ENCODE measurements at places on chromosomes 2 and 18. TPM values are rescaled to one million over a fixed set of nuclear protein-coding genes. Genes with fewer than 3 reads are reported as not detected.

FBXO41 gene
- 1.1 TPM for total RNA-seq

GRHL1 gene
- 0.36 TPM for total RNA-seq

CD207 gene
- total RNA-seq, result not detected

RHBDD1 gene
- 11.0 TPM for total RNA-seq

SLC39A10 gene
- 44.2 TPM for total RNA-seq

KCNS3 gene
- 44.5 TPM for total RNA-seq

SLC30A3 gene
- not detected for total RNA-seq

OXER1 gene
- not detected for total RNA-seq

GRCh38 chr2:108228537-108228936 lies 11.2 kb upstream of the SULT1C3 start:
- DNase-seq, result no peak

DNA sequence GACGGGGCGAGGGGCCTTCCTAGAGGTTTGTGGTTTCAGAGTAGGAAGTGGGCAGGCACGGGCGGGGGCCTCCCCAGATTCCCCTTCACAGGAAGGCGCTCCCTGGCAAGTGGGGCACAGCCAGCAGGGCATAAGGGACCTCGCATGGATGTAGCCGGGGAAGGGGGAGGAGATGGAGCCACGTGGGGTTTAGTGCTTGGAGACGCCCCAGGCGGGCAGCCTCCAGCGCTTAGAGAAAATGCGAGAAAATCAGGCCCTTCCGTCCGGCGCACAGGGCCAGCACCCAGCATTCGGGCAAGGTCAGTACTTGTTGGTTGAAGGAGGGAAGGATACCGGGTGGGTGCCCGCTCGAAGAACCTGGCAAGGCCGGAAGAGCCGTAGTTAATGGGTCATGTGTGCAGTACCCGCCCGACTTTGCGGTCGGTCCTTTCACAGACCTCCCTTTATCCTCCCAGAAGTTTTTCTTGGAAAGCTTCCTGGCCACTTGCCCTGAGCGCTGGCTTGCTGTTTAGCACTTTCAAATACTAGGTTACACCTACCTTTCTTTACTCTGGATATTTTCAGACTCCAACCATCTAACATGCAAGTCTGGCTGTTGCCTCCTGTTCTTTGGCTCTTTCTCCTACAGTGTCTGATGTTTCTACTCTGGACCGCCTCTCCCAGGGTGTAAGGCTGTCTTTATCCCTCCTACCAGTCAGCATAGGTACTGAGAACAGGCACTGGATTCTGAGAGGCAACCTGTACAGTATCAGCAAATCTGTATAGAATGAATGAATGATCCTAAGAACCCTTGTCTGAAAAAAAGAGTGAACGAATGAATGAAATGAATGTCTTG lies 78.1 kb downstream of the CIB4 start:
- DNase-seq, result peak; percentile 78

DNA sequence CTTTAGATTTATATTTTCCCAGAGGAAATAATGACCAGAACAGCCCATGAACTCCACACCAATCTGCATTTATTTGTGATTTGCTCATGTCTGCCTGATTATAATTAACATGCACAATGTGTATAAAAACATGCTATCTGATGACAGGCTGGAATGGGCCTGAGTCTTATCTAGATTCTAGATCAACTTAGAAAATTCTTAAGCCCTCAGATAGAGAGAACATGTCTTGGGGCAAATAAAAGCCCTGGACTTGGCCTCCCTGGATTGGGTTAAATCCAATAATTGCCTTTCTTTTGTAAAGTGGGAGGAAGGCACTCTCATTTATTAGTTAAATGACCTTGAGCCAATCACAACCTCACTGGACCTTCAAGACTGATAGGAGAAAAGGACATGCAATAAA lies 61.8 kb downstream of the EVA1A start:
- DNase-seq, result peak; percentile 49

GRCh38 chr2:161321944-161322648 lies 13.9 kb downstream of the PSMD14 start:
- DNase-seq, result no peak

DNA sequence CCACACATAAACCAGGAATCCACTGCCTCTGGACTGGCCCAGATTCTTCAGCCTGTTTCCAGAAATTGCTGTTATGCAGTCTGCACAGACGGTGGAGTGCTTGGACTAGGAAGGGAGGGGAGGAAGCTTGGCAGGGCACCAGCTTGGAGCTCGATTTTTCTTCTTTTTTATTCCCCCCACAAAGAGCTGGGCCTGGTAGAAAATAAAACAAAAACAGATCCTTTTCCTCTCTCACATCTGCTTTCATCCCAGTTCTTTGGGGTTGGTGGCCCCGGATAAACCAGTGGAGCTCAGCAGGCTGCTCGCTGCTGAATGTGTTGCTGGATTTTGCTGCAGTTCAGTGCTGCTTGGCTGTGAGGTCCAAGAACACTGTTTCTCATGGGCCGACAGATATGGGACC lies 16.0 kb downstream of the LRRTM1 start:
- no peak for DNase-seq

- peak; percentile 95 for DNase-seq
These were observed 533.7 kb upstream of the TNP1 start for GRCh38 chr2:217393585-217394032.

- DNase-seq, result no peak
These were observed 88.1 kb downstream of the ASXL2 start for GRCh38 chr2:25790074-25790790.

- no peak for DNase-seq
These were observed 290.2 kb downstream of the SOX11 start for GRCh38 chr2:5982193-5982902.

GRCh38 chr2:152161598-152161997 lies 14.0 kb downstream of the STAM2 start:
- DNase-seq, result no peak

GRCh38 chr2:68799140-68800026 lies 64.8 kb downstream of the ARHGAP25 start:
- peak; percentile 8 for DNase-seq

GRCh38 chr2:28591711-28592335 lies 96.0 kb downstream of the PLB1 start:
- no peak for DNase-seq

DNA sequence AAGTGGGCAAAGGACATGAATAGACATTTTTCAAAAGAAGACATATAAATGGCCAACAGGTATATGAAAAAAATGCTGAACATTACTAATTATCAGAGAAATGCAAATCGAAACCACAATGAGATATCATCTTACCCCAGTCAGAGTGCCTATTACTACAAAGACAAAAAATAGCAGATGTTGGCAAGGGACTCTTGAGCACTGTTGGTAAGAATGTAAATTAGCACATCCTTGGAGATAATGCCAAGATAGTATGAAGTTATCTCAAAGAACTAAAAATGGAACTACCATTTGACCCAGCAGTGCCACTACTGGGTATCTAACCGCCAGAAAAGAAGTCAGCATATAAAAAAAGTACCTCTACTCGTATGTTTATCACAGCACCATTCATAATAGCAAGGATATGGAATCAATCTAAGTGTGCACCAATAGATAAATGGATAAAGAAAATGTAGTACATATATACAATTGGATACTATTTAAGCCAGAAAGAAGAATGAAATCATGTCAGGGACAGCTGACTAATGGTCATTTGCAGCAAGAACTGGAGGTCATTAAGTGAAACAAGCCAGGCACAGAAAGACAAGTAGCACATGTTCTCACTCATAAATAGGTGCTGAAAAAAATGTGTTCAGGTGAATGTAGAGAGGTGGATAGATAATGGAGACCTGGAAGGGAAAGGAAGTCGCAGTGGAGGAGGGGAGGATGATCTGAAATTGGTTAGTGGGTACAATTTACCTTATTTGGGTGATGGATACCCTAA lies 141.7 kb upstream of the B3GNT2 start:
- no peak for DNase-seq

- DNase-seq, result no peak
These were observed 29.9 kb upstream of the SCYGR2 start for GRCh38 chr2:227568852-227569169.

DNA sequence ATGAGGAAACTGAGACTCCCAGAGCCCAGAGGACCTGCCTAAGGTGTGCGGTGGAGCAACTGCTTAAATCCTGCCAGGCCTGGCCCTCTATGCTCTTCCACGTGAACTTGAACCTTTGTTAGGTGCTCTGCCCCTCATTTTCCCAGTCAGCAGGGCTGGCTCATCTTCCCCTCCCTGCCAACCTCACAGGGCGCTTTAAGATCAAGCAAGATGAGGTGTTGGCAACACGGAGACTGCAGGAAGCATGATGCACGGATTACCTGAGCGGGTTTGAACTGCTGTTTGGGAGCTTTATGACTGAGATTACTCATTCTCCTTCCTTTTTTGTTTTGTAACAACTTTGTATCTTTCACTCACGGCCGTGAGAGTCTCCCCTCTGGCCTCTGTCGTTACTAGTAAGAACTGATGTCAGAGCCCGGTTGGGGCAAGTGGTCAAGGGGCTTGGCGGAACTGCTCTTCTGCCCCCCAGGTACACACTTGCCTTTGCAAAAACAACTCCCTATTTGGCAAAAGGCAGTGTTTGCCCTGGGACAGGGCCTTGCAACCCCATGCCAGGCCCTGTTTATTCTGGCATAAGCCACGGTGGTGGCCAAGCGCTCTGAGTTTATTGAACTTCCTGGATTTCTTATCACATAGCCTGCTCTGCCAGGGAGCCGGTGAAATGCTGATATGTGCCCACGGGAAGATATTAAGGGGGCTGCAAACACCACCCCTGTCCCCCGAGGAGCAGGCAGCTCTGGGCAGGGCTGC lies 127.8 kb downstream of the INHBB start:
- no peak for DNase-seq

- no peak for DNase-seq
These were observed 67.4 kb downstream of the MEP1B start for GRCh38 chr18:32257084-32257785.

- no peak for DNase-seq
These were observed 185.3 kb downstream of the PARD3B start for GRCh38 chr2:204730603-204731002.

GRCh38 chr2:222424276-222424728 lies at the start of gene SGPP2:
SGPP2 (plus strand) TSS chr2:222424543; CDS start chr2:222424603, 60 bp downstream.
- DNase-seq, result no peak

DNA sequence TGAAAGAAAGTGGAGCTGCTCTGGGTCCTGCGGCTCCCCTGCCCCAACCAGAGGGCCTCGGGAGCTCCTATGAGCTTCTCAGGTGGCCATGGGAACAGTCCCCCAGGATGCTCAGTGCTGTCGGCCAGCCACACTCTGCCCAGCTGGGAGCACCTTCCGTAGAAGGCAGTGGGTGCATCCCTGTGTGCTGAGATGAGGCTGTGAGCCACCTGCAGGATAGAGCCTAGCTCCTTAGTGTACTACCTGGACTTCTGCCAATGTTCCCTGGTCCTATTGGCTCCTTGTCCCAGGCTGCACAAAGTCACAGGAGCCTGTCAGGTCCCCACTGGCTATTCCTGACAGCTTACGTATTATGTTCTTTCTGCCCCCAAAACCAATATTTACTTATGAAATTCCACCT lies 16.1 kb downstream of the PRELID3A start:
- DNase-seq, result no peak

DNA sequence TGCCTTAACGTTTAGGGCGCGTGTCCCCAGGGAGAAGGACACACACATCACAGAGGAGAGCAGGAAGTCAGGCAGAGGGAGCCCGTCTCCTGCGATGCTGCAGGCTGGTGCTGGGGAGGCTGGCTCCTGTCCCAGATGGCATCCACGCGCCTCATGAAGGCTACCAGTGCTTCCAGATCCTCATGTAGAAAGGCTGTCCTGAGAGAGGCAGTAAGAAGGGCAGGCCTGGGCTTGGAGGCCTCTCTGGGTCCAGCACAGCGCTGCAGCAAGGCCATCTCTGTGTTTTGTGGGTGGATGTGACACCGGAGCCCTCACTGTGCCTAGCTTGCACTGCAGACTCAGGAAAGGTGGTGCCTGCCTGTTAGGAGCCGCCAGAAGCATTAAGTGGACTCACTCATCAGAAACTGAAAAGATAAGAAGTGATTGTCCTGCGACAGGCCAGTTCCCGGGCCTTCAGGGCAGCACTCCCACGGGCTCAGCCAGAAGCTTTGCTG lies 62.7 kb downstream of the FAM168B start:
- DNase-seq, result no peak

DNA sequence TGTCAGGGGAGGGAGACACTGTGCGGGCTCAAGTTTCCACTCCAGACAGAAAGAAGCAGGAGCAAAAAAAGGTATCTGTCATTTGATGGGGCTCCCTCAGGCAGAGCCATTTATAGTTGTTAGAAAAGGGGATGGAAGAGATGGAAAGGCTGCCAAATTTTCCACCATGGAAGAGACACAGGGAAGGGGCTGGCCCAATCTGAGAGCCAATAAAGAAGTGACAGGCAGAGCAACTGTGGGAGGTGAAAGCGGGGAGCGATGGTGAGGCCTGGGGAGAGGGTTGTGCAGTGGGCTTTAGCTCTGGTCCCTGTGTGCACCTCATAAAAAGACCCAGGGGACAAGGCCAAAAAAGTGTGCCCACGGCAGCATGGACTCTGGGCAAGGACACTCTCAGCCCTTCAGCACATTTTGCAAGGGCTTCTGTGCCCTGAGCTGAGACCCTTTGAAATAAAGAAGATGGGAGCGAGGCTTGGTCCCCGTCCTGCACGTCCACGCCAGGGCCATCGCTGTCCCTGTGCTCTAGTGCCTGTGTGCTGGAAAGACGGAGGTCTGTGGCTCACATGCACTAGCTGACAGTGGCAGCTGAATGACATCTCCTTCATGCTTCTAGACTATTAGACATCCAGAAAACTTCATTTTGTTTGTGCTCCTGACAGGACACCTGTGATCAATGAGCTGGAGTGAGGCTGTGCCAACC lies 456.7 kb upstream of the HS6ST1 start:
- no peak for DNase-seq

DNA sequence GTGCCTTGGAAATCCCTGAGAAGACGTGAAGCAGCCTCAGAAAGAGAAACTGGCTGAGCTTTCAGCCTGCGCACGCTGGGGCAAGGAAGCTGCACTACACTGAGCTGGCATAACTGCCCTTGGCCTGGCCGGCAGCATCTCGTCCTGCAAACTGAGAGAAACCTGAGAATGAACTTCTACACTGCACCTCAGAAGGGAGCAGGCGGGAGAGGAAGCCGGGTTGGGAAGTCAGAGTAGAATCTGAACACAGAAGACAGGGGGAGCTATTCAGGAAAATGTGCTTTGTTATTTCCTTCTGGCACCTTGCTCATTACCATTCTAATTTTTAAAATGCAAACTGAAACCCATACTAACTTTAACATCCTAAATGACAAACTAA lies 70.9 kb downstream of the ZEB2 start:
- no peak for DNase-seq

DNA sequence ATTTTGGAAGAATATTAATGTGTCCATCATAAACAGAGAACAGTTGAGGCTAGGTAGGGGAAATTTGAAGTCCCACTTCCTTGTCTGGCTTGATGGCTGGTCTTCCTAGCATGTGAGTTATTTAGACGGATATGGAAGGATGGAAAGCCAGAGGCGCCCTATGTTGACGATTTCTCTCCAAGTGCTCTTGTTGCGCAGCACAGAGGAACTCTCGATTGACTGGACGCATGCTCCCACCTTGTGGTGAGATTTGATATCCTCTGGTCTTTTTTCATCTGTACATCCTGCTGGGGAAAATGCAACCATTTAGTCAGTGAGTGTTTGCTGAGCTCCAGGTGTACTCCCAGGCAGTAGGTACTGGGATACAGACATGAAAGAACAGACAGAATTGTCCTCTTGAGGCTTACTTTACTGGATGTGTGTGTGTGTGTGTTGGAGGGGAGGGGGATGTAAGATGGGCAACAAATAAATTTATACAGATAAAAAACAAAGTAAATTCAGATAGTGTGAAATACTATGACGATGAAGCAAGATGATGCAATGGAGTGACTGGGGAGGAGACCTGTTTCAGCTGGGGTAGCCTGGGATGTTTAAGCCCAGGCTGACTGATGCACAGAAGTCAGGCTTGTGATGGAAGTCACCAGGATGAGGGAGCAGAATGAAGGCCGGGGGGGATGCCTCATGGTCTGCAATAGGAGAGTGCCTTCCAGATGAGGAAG lies 137.2 kb downstream of the TRIM43 start:
- peak; percentile 82 for DNase-seq

GRCh38 chr2:31831585-31831984 lies 179.2 kb downstream of the MEMO1 start:
- DNase-seq, result peak; percentile 7
